ENCODE measurements at places on chromosomes 4 and X.

GRCh38 chr4:111268769-111269414 lies 646.0 kb upstream of the PITX2 start:
- no peak for DNase-seq

DNA sequence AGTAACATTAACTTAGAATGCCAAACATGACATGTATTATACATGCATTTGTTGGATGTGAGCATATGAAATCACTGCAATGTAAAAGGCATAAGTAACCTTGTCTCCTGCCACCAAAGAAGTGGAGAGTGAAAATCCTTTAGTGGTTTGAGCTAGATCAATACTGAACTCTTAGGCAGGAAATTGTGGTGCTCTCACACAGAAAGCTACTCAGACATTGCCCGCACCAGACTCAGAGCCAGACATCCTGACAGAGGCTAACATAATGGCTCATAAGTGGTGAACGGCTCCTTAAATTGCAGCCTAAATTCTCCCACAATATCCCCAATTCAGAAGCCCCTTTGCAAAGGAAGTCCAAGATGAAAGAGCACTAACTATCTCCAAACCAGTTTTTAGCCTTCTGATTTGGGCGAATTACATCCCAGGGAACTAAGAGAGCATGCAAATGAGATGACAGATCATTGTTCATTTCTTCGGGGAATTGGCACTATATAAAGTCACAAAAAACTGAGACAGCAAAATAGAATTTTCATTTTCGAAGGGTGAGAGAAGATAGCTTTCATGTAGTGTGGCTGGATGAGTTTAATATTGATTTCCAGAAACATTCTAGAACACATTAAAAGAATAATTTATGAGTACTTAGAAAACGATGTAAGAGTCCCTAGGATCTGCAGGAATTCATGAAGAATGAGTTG lies 233.6 kb upstream of the RPS6KA3 start:
- no peak for DNase-seq

GRCh38 chrX:3678328-3678727 lies 35.1 kb downstream of the PRKX start:
- no peak for DNase-seq

DNA sequence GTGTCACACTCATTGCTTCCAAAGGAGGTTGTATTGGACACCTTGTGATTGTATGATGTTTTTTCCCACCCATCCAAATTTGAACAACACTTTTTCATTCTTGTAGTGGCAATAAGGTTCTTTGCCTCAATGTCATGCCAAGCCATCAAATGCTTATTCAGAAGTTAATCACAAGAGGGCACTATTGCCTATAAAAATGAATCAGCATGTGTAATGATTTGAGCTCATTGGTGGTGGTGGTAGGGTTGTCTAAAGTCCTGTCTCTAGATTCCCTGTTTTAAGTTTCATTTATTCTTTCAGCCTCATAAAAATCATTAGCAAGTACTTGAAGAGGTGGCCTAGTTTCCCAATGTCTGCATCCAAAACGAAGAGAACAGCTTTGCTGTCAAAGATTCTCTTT lies 37.0 kb downstream of the IRS4 start:
- DNase-seq: peak; percentile 0

GRCh38 chrX:37349221-37350033 lies at the start of gene PRRG1:
TSS of gene PRRG1 (plus strand) at chrX:37349364. CDS start at chrX:37406250, 56,886 bp downstream.
- peak; percentile 84 for DNase-seq

GRCh38 chr4:87193958-87194675 lies 26.3 kb downstream of the KLHL8 start:
- no peak for DNase-seq

DNA sequence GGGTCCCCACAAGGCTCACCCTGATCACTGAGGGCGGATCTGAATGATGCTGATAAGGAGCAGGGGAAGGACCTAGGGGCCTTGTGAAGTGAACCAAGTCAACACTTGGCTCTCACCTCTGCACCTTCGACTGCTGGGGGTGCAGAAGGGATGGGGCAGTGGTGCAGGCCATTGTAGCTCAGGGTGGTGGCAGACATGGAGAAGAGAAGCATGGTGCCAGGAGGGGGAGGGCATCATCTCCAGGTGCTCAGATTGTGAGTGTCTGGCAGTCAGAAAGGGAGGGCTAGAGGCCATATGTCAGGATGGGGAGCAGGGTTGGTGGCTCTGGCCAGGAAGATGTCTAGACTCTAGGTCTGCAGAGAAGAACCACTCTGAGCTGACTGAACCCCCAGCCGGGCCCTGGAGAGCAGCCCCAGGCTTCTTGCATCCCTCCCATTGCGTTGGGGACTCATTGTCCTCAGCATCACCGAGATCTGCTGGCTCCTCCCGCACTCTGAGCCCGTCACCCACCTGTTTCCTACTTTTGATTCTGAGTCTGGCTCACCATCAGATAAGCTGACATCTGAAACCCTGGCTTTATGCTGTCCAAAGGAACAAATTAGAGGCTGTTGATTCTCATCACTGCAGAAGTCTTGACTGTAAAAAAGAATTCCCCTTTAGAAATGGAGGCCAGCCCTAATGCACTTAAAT lies 3.8 kb downstream of the APLN start:
- DNase-seq: no peak

DNA sequence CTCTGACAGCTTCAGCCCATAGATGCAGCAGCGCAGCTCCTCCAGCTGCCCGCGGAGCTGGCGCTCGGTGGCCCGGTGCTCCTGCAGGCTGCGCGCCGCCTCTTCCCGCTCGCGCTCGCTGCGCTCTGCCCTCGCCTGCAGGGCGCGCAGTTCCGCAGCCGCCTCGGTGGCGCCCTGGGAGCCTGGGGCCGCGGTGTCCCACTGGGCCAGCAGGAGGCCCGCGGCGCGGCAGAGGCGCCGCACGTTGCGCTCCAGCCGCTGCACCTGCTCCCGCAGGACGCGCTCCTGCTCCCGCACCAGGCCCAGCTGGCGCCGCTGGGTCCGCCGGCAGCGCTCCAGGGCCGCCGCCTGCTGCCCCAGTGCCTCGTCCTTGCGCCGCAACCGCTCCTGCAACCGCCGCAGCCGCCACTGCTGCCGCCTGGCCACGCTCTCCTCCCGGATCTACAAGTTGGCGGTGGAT lies 10.1 kb downstream of the C4orf50 start:
- DNase-seq: no peak

GRCh38 chr4:75659512-75660031 lies 13.6 kb downstream of the G3BP2 start:
- DNase-seq: peak; percentile 30

DNA sequence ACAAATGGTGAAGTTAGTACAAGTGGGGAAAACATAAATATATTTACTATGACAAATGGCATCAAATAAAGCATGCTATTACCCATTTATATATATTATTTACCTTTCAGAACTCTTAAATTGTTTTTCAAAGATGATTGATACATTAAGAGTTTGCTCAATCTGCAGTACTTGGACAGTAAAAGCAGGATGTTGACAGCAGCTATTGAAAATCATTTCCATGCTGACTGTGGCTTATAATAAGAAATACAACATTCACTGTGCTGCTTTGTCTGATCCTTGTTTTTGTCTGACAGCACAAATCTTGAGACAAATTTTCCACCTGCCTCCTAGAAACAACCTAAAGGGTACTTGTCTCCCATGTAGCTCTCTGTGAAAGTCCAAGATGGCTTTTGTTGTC lies 134.1 kb upstream of the FAT1 start:
- no peak for DNase-seq

DNA sequence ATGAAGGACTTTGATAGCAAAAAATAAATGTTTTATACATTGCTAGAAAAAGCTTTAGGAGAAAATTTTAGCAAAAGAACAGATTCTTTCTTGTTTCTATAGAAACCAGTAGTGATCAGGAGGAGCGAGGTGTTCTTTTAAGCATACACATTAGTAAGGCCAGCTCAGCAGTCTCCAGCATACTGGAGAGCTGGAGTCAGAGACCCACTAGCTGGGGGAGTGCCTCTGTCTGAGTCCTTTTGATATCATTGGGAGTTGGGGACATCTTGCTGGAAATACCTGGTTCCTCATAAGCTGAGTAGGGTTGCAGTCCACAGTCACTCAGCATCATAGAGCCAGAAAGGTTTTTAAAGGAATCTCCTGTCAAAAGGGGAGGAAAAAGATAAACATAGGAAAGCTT lies 67.4 kb downstream of the AFF2 start:
- no peak for DNase-seq

- no peak for DNase-seq
Measured at GRCh38 chrX:9153300-9153699, 119.4 kb upstream of the FAM9B start.

- DNase-seq: no peak
Measured at GRCh38 chrX:99172958-99173357, 1237.1 kb downstream of the PCDH19 start.

- no peak for DNase-seq
Measured at GRCh38 chrX:73127700-73128241, 48.5 kb upstream of the PABPC1L2A start.

DNA sequence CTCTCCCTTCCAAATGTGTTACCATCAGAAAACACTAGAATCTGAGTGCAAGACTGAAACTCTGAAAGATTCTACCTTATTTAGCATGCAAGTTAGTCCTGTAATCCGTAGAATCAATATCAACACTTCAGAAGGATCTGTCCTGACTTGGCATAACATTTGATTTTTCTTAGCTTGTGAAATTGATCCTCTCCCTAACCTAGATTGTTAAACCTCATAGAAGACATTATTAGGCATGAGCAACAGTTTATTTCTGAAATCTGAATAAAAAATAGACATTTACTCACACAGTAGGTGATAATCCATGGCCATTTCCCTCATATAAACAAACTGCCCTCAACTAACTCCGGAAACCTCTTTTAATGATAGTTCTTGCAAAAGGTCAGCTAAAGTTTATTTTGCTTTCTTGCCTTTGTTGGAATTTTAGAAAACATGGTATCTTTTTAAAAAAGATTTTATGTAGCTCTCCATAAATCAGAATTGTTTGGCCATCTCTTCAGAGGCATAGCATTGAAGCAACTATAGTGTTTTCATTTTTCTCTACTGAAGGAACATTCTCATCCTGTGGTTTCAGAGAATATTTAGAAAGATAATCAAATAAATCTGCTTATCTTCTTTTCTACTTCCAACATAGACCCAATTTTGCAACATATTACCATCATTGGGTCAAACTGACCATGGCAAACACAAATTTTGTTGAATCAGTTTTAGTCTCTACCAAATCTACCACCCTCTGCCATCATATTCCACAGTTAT lies 38.5 kb upstream of the PDLIM5 start:
- no peak for DNase-seq

- no peak for DNase-seq
Measured at GRCh38 chr4:8910822-8911315, 39.2 kb upstream of the HMX1 start.

DNA sequence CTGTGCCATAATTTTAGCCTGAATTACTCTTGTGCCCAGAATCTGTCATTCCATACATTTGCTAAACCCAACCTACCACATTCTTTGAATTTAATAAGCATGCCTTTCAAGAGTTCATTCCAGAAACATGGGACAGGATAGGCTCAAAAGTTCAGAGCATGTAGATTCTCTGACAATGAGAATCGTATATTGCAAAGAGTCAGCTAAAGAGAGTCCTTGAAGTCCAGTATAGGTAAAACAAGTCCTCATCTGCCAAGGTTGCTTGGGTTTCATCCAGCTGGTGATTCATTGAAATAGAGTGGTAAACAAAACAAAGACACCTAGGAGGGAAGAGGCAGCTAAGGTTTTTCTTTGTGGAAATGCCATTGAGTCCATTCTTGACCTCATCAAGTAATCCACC lies 249.3 kb upstream of the DIPK2B start:
- DNase-seq: no peak

DNA sequence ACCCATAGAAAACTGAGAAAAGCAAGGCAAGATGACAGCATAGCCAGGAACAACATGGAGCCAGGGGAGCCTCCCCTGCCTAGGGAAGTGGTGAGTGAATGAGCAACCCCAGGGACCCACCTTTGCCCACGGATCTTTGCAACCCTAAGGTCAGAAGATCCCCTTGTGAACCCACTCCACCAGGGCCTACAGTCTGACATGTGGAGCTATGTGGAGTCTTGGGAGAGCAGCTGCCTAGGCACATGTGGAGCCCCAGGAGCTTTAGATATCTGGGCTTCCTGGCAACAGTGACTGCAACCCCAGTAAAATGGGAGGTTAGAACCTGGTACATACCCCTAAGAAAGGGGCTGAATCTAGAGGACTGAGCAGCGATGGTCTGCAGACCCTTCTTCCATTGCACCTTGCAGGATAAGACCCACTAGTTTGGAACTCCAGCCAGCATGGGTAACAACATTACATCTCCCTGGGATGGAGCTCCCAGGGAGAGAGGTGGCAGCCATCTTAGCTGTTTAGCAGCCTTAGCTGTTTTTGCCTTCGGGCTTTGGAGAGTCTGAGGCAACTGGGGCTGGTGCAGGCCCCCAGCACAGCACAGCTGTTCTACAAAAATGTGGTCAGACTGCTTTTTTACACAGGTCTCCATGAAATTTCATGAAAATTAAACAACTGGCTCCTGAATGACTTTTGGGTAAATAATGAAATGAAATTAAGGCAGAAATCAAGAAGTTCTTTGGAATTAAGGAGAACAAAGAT lies 104.7 kb upstream of the TRIM2 start:
- DNase-seq: no peak

GRCh38 chr4:61251129-61251528 lies 51.0 kb downstream of the ADGRL3 start:
- no peak for DNase-seq

- DNase-seq: no peak
Measured at GRCh38 chr4:96097040-96097607, 257.2 kb downstream of the PDHA2 start.

DNA sequence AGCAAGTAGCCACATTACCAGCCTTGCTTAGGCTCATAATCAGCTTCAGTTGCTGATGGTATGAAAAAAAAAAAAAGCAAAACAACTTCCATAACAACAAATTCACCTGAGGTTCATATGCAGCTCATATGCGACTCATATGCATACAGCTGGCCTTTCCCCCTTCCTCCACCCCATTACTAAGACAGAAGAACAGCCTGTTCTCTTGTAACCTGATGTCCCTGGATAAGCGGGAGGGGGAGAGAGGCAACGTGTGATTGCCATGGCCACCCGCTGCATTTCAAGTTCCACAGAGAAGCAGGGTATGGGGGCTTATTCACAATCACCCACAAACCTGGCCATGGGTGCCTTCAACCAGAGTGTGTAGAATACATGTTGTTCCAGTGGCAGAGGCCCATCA lies 95.1 kb upstream of the DGKK start:
- no peak for DNase-seq

- no peak for DNase-seq
Measured at GRCh38 chr4:85102606-85103005, 136.1 kb upstream of the WDFY3 start.

DNA sequence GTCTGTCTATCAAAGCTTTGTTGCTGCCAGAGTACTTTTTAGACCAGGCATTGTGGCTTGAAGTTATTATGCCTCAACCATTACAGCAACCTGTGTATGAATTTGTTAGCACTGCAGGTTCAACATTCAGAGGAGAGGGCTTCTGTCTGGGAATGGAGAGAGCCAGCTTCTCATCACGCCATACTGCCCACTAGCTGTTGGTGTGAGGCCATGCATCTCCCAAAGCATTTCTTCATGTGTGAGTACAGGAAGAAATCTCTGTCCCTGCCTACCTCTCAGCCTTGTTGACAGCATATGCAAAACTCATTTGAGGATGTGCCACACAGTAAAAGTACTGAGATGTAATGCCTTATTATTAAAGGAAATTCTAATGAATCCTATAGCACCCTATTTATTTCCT lies 76.9 kb upstream of the PPARGC1A start:
- peak; percentile 15 for DNase-seq

Data from small intestine (tissue), 16 donors.